ENCODE measurements at places on chromosomes 16 and 17.

- DNase-seq = no peak
Observed at GRCh38 chr17:13484020-13484419, 117.7 kb downstream of the HS3ST3A1 start.

GRCh38 chr17:8552577-8553320 is 77.8 kb downstream of the MYH10 start:
- no peak for DNase-seq

GRCh38 chr17:81396278-81396721 is 1.0 kb downstream of the BAHCC1 start:
- no peak for DNase-seq

- no peak for DNase-seq
Observed at GRCh38 chr16:1537138-1537577, 3.7 kb downstream of the TMEM204 start.

- DNase-seq = no peak
Observed at GRCh38 chr16:23994615-23995014, 158.8 kb downstream of the PRKCB start.

GRCh38 chr17:3915995-3916696 is at the start of gene P2RX1:
P2RX1 (minus strand) TSS chr17:3916465; CDS start chr17:3916225, 240 bp downstream.
- DNase-seq = no peak

Data from globus pallidus (tissue), 1 donor.